ENCODE measurements at places on chromosomes 12 and 14.

- no peak for DNase-seq
Observed at GRCh38 chr14:43132441-43132840, 1374.6 kb downstream of the FSCB start.

DNA sequence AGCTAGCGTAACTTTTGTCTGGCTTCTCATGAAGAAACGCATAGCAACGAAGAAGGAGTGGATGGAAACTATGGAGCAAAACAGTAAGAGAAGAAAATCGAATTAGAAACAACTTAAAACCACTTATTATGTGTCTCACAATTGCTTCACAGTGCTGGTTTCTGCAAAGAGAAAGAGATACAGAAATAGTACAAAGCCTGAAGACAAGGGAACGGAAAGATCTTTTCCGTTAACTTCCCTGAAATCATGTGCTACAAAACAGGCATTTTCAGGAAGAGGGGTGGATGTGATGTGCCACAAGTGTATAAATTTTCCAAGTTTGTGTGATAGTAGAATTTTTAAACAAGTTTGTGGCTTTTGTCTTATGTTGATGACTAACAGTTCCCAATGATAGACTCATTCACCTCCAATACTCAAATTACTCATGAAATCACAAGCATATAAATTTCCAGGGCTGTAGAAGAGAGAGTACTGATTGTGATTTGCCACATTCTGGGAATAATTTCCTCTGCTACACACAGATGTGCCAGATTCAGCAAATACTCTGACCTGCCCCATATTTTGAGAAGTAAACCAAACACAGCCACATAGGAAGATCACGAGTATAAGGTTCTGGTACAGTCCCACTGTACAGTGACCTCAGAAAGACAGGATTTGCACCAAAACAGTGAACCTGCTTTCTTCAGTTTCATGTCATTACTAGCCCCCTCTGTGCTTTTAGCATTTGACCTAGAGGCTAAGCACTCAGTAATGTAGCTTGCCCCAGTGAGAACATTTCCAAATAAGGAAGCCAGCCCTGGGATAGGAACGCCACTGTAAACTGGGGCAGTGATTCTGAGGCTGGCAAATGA is 41.4 kb upstream of the PPFIA2 start:
- no peak for DNase-seq

DNA sequence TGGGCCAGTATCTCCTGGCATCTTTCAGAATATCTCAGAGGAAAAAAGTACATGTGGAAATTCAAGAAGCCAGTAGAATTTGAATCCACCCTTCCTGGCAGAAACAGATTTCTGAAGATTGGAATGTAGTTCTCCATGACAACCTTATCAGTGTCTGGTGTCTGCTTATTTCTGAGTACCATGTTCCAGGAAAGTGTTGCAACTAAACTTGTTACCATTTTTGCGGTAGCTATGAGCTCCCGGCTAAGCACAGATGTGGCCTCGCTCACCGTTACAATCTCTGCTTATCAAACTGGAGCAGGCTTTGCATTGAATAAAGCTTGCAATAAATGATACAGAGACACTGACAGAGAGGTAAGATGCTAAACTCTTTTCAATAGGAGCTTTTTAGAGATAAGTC is 13.0 kb upstream of the ITPR2 start:
- no peak for DNase-seq

DNA sequence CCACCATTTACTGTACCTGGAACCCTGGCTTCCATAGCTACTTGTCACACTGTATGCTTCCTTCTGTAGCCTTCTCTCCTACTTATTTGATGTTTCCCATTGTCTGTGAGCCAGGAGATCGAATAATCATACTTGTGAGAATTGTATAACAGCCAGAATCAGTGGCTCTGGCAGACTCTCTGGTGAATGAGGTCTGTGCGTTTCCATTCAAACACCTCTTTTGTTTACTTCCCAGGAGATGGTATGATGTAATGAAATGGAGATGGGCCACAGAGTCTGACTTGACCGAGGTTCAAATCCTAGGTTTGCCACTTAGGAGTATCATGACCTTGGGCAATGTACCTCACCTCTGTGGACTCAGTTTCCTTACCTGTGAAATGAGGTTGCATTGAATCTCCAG is 35.7 kb upstream of the CLMN start:
- DNase-seq: no peak

DNA sequence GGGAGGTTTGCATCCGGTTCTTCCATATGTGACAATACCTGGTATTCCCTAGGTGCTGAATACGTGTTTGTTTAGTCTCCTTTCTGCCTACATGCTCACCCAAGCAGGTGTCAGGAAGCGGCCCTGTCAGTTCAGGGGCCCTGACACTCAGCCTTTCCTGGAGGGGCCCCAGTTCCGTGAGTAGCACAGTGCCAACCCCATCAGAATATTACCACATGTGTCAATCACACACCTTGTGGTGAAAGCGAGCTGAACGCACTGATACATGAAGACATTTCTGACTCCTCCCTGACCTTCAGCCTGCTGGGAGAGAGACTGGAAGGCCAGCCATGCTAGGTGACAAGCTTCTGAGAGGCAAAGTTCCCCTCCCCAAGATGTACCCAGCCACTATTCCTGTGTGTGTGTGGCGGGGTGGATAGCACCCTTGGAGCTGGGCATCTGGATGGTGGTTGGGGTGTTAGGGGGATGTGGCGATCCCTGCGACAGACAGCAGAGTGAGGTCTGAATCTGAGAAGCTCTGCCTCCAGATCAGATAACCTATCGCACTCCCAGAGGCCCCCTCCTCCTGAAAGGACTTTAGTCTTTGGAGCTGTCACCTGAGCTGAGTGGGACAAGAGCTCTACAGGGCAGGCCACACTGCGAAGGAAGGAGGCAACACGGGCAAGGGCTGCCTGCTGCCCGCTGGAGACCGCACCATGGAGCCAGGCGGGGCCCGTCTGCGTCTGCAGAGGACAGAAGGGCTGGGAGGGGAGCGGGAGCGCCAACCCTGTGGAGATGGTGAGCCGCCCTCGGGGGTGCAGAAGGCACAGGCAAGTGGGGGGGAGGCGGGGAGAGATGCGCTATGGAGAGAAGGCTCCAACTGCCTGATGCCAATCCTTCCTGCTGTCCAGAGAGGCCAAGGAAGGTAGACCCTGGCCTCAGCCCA is at the start of gene SOAT2:
Gene SOAT2, plus strand, starts transcription at position 604 of the 925 bp plus-strand sequence. Its CDS starts 92 bp downstream, at position 696.
- no peak for DNase-seq

GRCh38 chr12:94743174-94743573 is 92.8 kb upstream of the TMCC3 start:
- no peak for DNase-seq

DNA sequence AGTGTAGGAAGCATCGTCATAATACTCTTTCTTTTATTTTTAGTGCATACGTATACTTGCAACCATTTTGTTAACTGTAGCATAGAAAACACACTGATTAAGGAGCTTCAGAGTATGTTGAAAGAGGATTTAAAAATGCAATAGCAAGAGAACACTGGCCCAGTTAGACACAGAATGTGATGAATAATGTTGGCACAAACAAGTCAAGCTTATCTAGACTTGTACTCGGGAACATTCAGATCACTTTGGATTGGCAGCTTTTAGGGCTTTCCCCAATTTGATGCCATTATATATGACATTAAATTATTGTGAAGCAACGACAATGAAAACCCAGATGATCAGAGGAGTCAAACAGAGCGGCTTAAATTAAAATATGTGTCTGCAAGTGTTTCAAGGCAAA is 468.1 kb downstream of the PRKD1 start:
- no peak for DNase-seq

DNA sequence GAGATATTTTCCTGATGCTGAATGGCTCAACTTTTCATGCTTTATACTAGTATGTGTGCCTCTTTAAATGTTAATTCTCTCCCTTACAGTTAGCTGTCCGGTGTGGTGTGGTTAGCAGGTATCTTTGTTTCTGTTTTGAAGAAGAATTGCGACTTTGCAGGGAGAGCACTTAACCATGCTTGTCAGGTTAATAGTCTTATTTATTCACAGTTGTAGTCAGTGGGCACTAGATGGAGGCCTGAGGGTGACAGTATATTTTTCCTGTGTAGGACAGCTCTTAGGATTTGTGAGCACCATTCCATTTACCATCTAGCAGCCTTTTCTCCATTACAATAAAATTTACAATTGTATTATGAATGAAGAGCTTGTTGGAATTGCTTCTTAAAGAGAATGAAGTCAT is 34.9 kb downstream of the PDE3A start:
- DNase-seq: no peak

Data from stimulated activated CD4-positive, alpha-beta T cell treated with anti-CD3 and anti-CD28 coated beads, TNF-alpha, amount 100 ng/mL, for 1 hour (primary cell).